ENCODE measurements at places on chromosomes 7 and 10. TPM values are rescaled to one million over a fixed set of nuclear protein-coding genes. Genes with fewer than 3 reads are reported as not detected.

The SAP25 gene
- total RNA-seq = 0.32 TPM

DNA sequence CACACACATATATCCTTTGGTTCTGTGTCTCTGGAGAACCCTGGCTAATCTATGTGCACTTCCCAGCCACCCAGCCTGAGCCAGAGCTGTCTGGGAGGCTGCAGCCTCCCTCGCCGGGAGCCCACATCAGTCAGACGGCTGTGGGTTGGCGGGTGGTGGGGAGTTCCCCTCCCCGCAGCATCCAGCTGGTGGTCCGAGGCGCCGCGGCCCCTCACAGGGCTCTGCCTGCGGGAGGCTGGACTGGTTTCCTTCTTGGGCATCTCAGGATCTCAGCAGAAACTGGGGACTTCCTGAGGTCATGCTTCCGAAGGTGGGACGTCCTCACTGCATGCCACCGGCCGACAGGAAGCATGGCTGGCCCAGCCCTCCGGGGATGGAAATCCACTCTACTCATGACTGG lies 22.0 kb upstream of the PSMG3 start:
- no peak for DNase-seq

- DNase-seq = no peak
These were observed 353.3 kb upstream of the ZMIZ1 start for GRCh38 chr10:78715435-78715834.

GRCh38 chr7:1302936-1303335 lies 70.3 kb downstream of the UNCX start:
- DNase-seq = no peak
